Amniotic stem cell (primary cell): ENCODE measurements at places on chromosomes 1 and 21.

- DNase-seq, result no peak
Measured at GRCh38 chr1:56643661-56644060, 1.5 kb upstream of the PRKAA2 start.

GRCh38 chr1:184101571-184101970 lies 50.0 kb downstream of the TSEN15 start:
- no peak for DNase-seq

DNA sequence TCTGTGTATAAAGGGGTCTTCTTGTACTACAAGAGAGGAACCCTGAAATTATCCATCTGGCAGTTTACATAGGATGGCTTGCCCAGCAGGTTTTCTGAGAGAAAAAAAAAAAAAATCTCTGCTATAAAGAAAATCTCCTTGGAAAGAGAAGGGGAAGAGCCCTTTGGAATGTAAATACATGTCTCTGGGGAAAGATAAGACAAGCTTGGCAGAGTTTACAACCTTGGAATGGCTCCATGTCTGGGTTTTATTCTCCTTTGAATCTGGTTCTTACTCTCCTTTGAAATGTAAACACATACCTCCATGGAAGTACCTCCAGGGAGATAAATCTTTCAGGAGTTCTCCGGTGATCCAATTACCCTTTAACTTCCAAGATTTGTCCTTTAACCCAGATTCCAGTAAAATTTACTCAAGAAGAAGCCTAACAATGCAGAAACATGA lies 45.1 kb upstream of the DNAH14 start:
- DNase-seq, result no peak

DNA sequence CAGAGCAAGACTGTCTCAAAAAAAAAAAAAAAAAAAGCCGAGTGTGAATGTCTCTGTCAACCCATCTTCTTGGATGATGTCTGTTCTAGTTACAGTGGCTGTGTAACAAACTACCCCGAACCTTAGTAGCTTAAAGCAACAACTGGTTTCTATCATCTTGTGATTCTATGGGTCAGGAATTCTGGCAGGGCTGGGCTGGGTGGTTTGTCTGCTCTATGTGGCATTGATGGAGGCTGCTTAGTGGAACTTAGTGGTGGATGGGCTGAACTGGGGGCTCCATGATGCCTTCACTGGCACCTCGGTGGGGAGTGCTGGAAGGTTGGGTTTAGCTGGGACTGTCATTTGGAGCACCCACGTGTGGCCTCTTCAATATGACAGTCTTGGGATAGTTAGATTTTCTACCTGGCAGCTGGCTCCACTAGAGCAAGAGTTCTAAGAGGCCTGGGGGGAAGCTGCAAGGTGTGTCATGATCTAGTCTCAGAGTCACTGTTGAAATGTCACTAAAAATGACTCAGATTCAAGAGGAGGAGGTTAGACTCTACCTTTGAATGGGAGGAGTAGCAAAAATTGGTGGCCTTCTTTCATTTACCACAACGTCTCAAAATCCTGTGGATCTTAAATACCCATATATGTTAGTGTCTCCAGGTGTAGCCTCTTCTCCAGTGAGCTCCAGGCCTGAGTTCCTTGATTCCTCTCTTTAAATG lies 18.6 kb downstream of the ACOT11 start:
- no peak for DNase-seq

DNA sequence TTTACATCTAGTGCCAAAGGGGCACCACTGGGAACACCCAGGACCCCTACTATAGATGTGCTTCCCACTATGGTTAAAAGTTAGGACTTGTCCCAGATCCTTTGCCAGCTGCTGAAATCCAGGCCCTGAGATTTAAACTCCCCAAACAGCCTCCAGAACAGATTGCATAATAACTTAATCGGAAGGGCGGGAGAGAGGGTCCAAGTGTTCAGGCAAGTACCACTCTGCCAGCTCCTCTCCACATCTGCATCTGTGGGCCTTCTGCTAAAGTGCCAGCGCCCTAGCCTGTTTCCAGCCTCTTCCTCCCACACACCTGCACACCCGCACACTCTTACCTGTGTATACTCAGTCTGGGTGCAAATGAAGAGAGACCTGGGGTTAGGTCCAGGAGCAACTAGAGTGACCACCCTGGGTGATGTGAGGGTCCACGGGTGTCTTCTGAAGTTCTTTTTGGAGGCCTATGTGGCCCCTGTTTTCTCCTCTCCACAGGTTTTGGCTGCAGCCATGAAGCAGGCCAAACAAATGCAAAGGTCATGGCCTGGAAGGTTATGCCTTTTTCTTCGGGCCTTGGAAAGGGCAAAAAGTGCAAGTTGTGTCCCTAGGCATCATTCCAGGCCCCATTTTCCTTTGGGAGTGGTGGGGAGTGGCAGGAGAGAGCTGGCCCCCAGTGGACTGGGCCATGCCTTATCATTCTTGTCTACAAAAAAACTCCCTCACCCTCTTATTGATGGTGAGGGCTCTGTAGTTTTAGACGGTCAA lies 29.3 kb downstream of the KIRREL1 start:
- no peak for DNase-seq

GRCh38 chr1:14141656-14142055 lies 441.7 kb downstream of the PRDM2 start:
- DNase-seq, result no peak

DNA sequence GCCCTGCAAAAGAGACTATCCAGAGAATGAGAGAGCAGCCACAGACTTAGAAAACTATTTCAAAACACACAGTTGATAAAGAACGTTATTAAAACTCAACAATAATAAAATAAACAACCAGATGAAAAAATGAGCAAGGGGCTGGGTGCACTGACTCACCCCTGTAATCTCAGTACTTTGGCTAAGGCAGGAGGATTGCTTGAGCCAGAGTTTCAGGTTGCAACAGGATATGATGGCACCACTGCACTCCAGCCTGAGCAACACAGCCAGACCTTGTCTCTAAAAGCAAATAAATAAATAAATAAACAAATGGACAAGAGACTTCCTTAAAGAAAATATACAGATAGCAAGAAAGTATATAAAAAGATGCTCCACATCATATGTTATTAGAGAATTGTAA lies 144.6 kb downstream of the LRRIQ3 start:
- DNase-seq, result no peak

DNA sequence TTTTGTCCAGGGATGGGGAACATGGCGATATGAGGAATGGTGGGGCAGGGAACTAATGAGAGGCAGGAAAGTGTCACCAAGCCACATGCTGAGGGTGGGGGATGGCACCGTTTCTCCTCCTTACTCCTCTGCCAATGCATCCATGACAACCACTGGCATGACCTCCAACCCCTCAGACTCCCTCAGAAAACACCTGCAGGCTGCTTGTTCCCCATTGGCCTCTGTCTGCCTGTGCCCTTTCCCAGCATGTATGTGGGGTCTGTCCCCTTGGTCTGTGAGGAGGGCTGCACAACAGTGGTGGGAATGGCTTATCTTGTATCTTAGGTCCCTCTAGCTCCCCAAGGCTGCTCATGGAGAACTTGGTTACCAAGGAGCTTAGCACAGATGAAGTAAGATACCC lies 137.2 kb upstream of the NGF start:
- no peak for DNase-seq

DNA sequence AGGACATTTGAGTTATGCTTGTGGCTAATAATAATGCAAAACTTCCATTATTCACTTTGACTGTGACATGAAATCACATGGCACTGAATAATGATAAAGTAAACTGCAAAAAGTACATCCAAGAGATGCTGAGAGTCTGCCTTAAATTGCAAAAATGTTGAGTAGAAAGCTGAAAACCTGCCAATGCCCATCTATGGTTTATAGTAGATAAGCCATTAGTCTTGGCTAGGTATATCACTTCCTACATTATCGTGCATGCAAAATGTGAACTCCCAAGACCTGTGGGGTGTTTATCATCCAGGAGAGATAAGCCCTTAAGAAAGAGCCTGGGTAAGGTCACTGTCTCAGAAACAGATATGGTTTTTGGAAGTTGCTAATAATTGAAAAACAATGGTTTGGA lies 208.7 kb upstream of the DPYD start:
- DNase-seq, result no peak

DNA sequence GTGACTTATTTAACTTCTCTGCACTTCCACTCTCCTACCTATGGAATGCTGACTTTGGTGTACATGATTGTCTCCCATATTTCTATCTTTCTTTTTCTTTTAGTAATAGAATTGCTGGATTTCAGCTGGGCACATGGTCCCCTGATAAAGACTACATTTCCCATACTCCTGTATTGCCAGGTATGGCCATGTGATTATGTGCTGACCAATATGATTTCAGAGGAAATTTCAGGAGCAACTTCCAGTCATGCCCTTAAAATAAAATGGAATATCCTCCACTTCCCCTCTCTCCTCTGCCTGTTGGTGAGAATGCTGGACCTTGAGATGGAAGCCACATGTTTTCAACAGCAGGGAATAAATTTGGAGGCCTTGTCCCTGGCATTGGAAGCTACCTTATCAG lies 130.7 kb upstream of the IGSF21 start:
- no peak for DNase-seq

DNA sequence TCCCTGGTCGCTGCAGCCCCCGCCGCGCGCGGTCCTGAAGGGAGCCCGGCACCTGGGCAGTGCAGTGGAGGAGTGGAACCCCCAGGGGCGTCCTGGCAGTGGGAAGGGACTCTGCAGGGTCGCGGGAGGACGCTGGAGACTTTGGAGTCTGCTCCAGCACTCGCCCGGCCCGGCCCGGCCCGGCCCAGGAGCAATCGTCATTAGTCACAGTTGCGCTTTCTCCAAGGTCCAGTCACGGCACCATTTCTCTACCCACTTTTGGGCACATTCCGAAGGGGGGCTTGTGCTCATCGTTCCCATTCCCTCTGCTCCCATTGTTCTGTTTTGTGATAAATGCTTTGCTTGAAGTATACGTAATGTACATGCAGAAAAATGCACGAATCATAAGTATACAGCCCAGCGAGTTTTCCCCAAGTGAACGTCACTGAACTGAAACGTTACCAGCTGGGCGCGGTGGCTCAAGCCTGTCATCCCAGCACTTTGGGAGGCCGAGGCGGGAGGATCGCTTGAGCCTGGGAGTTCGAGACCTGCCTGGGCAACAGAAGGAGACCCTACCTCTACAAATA lies 999 bp downstream of the THAP3 start:
- no peak for DNase-seq

DNA sequence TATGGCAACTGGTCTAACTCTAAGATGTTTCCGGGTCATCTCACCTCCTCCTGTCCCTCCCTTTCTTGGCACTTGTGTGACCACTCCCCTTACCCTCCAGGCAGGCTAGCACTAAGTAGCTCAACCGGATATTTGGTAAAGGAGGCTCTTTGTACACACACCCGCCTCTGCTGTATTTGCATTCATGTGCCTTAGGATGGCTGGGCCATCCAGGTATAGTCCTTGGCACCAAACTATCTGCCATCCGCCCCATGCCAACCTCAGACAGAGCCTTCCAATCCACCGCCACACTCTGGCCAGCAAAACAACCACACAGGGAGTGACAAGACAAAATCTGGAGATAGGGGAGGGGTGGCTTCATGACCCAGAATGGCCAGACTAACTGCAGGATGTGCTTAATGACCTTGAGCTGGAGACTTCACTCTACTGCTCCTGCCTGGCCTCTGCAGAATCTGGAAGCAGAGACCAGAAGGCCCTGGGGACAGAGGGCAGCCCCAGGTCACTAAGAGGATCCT lies 59.5 kb downstream of the CDK18 start:
- DNase-seq, result no peak

GRCh38 chr21:28758042-28758882 lies 234.4 kb downstream of the LTN1 start:
- DNase-seq, result no peak

GRCh38 chr1:56639211-56639610 lies 5.9 kb upstream of the PRKAA2 start:
- DNase-seq, result no peak

GRCh38 chr1:89908672-89909436 lies 86.1 kb upstream of the ZNF326 start:
- DNase-seq, result no peak

DNA sequence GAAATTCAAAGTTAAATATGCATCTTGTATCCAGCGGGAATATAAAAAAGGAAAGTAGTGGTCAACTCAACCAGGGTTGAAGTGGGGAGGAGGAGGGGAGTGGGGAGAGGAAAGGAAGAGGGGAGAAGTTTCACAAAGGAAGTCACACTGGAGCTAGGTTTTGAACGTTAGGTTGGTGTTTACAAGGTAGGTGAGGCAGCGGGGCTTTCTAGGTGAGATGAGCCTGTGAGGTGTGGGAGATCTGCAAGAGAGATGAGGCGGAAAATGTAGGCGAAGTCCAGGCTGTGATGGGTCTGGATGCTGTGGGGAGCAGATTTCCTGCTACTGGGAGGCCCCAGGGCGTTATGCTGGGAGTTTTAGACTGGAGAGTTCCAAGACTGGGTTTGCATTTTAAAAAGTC lies 36.1 kb upstream of the IL20 start:
- DNase-seq, result no peak

DNA sequence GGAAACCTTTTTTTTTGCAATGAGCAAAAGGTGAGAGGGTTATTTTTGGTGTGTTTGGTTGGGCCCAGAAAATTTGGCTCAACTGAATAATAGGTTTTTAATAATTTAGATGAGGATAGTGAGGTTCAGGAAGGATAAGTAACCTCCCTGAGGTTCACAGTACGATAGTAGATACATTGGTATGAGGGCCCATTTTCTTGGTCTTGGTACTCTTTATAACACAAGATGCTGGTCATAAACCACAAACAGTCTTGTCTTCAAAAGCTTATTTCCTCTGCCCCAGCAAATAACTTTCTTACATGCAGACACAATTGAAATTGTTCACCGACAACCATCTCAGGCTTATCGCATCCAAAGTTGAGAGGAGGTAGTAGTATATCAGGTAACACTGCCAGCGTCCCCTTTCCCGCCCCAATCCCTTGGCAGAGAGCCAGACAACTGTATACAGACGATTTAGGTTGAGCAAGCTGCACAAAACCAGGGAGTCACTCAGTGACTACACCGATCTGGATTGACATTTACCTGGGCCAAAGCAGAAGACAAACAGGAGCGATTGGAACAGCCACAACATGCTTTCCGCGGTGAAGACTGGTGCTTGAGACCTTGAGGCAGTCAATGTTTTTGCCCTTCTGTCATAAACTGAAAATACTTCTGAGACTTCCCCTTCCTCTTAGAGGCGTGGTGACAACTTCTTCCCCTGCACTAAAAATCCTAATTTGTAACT lies at the start of gene SLAMF6:
Gene SLAMF6, minus strand, starts transcription at position 634 of the 724 bp plus-strand sequence. Its CDS starts 63 bp downstream, at position 571.
- DNase-seq, result no peak

- peak; percentile 31 for DNase-seq
Measured at GRCh38 chr1:63892632-63893395, 119.0 kb downstream of the ROR1 start.

DNA sequence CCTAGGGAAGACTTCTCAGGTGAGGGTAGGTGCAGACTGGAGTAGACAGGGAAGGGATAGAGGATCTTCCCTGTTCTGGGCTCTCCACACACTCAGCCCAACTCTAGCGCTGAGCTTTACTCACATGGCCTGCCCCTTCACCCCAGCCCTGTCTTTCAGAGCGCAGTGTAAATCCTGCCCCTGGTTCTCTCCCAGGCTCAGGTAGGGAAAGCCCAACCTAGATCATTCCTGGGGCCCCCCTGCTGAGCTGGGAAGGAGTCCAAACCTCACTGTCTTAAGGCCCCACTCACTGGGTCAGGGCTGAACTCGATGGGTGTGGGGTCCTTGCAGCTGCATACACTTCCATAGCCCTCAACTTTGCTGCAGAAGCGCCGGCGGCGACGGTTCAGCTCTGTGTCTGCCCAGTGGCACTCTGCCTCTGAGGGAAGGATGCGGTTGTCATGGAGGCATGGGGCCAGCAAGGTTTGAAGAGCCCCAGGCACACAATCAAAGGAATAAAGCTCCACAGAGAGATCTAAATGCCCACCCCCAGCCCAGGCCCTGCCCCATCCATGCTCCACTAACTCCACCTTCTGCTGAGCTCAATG lies 4.2 kb downstream of the POMGNT1 start:
- no peak for DNase-seq
